ENCODE measurements at places on chromosomes 16 and 17. TPM values are rescaled to one million over a fixed set of nuclear protein-coding genes. Genes with fewer than 3 reads are reported as not detected.
A peak's percentile ranks its signal among the peaks of the same experiment; 100 is the strongest.

The CACNA1G gene
- total RNA-seq: not detected

- H3K27me3 ChIP-seq: no peaks in the 10 kb centered on the region
- H3K4me1 ChIP-seq: peaks cover 39% of the 10 kb centered on the region
- no peak for DNase-seq
- H3K4me3 ChIP-seq: no peak overlapping the region
Observed at GRCh38 chr17:59647288-59647687, 27.6 kb downstream of the CLTC start.

DNA sequence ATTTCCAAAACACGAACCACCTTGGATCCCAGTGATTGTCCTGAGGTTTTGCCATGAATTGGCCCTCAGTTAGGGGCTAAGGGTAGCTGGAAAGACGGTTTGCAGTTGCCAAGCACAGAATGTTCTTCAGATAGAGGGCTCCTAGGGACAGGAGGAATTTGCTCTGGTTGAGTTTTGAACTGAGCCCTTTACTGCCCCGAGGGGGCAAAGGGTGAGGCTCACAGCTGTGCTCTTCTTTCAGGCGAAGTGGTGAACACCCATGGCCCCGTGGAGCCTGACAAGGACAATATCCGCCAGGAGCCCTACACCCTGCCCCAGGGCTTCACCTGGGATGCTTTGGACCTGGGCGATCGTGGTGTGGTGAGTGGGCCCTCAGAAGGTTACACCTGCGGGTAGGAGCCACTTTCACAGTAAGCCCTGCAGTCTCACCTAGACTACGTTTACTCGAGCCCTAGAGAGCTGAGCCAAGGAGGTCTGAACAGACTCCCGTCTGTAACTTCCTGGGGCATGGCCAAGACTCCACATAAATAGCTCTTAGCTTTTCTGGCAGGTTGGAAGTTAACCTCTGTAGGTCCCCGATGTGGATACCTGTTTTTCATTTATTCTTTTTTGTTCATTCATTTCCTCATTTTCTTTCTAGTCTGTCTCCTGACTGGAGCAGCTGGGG is 32.5 kb downstream of the NMT1 start:
- DNase-seq: no peak
- H3K27me3 ChIP-seq: no peaks in the 10 kb centered on the region
- peaks cover 24% of the 10 kb centered on the region for H3K36me3 ChIP-seq
- H3K4me1 ChIP-seq: peaks cover 14% of the 10 kb centered on the region
- no peak overlapping the region for H3K4me3 ChIP-seq

The KRTAP4-3 gene
- not detected for total RNA-seq

DNA sequence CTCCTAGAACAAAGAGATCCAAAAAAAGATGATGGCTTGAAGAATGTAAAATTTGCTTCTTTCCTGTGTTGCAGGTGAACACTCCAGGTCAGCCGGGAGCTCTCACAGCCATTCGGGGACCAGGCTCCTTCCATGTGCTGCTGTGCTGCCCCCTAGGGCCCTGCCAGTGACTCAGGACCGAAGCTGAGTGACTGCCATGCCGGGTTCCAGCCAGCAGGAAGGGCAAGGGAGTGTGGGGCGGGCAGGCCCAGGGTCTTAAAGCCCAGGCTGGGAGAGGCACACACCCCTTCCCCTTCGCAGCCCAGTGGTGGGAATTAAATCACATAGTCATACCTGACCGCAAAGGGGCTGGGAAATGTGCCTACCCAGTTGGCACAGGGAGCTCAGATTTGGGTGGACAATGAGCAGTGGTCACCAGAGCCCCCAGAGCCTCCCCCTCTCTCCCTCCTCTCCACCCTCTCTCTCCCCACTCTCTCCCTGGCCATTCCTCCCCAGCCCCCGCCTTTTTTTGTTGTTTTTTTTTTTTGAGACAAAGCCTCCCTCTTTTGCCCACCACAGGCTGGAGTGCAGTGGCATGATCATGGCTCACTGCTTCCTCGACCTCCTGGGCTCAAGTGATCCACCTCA is 11.5 kb downstream of the EPOP start:
- no peak overlapping the region for H3K27ac ChIP-seq
- H3K4me3 ChIP-seq: no peak overlapping the region
- H3K36me3 ChIP-seq: no peaks in the 10 kb centered on the region
- H3K27me3 ChIP-seq: peaks cover 29% of the 10 kb centered on the region
- peaks cover 12% of the 10 kb centered on the region for H3K4me1 ChIP-seq
- no peak for DNase-seq

DNA sequence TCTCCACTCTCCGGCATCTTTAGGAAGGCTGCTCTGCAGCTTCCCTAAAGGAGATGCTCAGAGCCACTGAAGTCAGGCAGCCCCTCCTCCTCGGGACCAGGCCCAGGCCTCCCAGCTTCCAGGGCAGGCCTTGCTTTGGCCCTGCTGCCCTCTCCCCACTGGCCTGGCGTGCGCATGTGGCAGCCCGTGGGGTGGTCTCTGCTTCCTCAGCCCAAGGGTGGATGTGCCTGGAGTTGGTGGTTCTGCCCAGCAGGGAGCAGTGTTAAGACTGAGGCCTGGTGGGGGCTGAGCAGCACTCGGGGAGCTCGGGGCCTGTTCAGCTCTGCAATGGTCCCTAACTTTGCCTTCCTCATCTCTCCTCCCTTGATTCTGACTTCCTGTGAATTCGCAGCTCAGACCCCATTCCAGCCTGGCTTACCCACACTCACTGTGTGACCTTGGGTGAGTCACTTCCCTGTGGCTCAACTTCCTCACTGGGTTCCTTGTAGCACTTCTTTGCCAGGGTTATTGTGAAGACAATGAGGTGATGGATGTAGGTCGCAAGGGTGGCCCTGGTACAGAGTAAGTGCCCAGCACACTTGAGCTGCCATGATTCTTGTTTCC is 63.2 kb downstream of the NKD1 start:
- H3K27ac ChIP-seq: peak overlapping the region; percentile 60
- DNase-seq: no peak
- no peaks in the 10 kb centered on the region for H3K36me3 ChIP-seq
- H3K27me3 ChIP-seq: peaks cover 7% of the 10 kb centered on the region
- no peak overlapping the region for H3K4me3 ChIP-seq

The GTF3C1 gene
- 128 TPM for total RNA-seq

DNA sequence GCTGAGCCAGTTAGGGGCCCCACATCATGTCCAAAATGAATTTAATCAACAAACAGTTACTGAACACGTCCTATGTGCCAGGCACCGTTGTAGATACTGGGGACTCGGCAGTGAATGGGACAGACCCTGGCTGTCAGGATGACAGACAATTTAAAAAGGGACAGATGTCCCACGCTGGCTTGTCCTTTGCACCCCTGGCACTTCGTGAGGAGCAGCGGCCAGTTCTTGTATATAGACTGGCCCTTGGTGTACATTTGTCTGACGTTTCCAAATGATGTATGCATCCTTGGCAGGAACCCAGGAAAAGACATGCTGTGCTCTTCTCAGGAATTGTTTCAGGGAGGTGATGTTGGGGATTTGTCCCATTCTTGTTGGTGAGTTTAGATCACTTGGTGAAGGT is 21.1 kb downstream of the IL4R start:
- no peak for DNase-seq
- H3K27me3 ChIP-seq: no peaks in the 10 kb centered on the region
- H3K4me1 ChIP-seq: peaks cover 19% of the 10 kb centered on the region
- no peak overlapping the region for H3K4me3 ChIP-seq
- H3K36me3 ChIP-seq: peaks cover 23% of the 10 kb centered on the region

GRCh38 chr16:53035176-53035942 is 17.3 kb downstream of the CHD9NB start:
- H3K27ac ChIP-seq: no peak overlapping the region
- H3K27me3 ChIP-seq: peaks cover 31% of the 10 kb centered on the region

- no peak overlapping the region for H3K4me3 ChIP-seq
- H3K27ac ChIP-seq: no peak overlapping the region
- H3K4me1 ChIP-seq: no peaks in the 10 kb centered on the region
- no peaks in the 10 kb centered on the region for H3K27me3 ChIP-seq
Observed at GRCh38 chr17:31597646-31598398, 206.3 kb downstream of the RAB11FIP4 start.

DNA sequence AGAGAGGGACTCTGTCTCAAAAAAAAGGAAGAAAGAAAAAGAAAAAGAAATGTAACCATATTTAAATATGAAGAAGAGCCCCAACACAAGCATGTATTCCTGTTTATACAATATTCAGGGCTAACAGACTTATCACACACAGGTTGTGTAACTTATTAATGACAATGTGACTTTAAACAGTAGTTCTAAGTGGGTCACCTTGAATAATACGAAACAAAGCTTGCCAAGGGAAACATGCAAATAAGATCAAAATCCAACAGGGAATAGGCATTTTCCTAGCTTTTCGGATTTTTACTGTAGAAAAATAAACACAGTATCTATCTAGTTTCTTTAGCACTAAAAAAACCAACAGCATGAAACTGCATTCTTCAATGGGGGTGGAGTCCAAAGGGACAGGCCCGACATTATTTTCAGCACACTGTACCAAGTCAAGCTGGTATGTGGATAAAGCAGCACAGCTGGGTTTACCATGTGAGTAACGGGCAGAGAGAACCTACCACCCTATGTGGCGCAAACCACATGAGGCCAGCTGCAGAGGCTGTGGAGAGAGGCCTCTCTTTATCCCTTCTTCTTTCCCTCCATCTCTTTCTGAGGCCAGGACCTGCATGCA is 45.3 kb downstream of the TOM1L2 start:
- H3K27me3 ChIP-seq: no peaks in the 10 kb centered on the region
- no peaks in the 10 kb centered on the region for H3K36me3 ChIP-seq
- no peak for DNase-seq
- peaks cover 18% of the 10 kb centered on the region for H3K4me1 ChIP-seq
- H3K4me3 ChIP-seq: no peak overlapping the region
- H3K27ac ChIP-seq: peak overlapping the region; percentile 37

DNA sequence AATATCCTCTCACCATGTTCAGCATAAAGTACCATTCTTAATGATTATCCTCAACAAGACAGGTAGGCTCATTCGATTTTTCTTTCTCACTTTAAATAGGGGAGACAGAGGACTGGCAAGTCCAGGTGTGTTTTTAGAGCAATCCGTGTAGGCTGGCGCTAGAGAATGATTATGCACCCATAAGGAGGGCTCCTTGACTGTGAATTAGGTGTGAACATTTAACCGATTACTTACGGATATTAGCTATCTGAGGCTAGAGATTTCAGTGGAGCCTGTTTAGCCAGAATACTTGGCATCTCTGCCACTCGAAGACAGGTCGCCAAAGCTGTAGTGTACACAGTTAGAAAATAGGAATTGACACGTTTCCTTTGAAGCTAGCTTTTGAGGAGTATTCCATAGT is 1.9 kb downstream of the SEC14L1 start:
- DNase-seq: no peak
- H3K36me3 ChIP-seq: peaks cover 27% of the 10 kb centered on the region
- peak overlapping the region; percentile 88 for H3K4me3 ChIP-seq
- peak overlapping the region; percentile 84 for H3K27ac ChIP-seq
- H3K4me1 ChIP-seq: peaks cover 51% of the 10 kb centered on the region

The PRR14 gene
- total RNA-seq: 197 TPM

DNA sequence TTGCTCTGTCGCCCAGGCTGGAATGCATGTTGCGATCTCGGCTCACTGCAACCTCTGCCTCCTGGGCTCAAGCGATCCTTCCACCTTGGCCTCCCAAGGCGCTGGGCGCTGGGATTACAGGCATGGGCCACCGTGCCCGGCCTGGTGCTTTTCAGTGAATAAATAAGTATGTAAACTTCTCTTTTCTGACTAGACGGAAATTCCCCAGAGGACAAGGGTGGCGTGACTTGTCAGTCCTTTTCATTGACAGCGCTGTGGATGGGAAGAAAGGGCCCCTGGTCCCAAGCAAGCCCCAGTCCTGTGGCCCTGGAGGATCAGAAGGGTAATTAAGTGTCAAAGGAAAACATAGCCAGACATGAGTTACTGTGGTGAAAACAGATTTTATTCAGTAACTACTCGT is 9.6 kb upstream of the SPN start:
- H3K27me3 ChIP-seq: no peaks in the 10 kb centered on the region
- H3K4me3 ChIP-seq: no peak overlapping the region
- H3K4me1 ChIP-seq: peaks cover 10% of the 10 kb centered on the region
- H3K36me3 ChIP-seq: no peaks in the 10 kb centered on the region
- no peak overlapping the region for H3K27ac ChIP-seq
- DNase-seq: no peak

DNA sequence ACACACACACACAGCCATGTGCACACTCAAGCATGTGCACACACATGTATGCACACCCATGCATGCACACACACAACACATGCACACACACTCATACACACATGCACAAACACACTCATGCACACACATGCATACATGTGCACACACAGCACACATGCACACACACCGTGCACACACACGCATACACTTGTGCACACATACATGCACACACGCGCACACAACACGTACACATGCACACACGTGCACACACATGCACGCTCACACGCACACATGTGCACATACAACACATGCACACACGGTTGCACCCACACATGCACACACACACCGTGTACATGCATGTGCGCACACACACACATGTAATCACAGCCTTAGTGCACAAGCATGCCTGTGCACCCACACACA is 230.4 kb upstream of the GSE1 start:
- H3K36me3 ChIP-seq: no peaks in the 10 kb centered on the region
- no peak overlapping the region for H3K4me3 ChIP-seq
- peaks cover 30% of the 10 kb centered on the region for H3K27me3 ChIP-seq
- no peak overlapping the region for H3K27ac ChIP-seq
- H3K4me1 ChIP-seq: peaks cover 4% of the 10 kb centered on the region

- no peaks in the 10 kb centered on the region for H3K36me3 ChIP-seq
- H3K27ac ChIP-seq: no peak overlapping the region
- H3K4me3 ChIP-seq: no peak overlapping the region
- H3K4me1 ChIP-seq: peaks cover 8% of the 10 kb centered on the region
- peaks cover 35% of the 10 kb centered on the region for H3K27me3 ChIP-seq
Observed at GRCh38 chr16:17612336-17612735, 141.6 kb upstream of the XYLT1 start.

DNA sequence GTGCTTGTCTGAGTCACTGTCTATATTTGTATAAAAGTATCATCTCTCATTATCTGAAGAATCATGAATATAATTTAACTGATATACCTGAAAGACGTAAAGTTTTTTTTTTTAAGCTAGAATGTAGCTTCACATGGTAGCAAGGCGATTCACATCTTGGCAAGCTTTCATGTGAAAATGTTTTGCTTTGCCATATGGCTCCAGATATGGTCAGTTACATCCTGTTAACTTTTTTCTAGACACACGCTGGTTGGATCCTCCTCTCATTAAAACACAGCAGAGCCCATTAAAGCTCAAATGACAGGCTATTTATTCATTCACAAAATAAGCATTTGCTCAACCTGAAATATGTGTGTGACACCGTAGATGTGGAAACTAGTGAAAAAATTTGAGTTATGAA is 412.8 kb downstream of the KIF2B start:
- H3K27me3 ChIP-seq: no peaks in the 10 kb centered on the region
- no peaks in the 10 kb centered on the region for H3K4me1 ChIP-seq
- H3K4me3 ChIP-seq: no peak overlapping the region
- no peaks in the 10 kb centered on the region for H3K36me3 ChIP-seq
- no peak for DNase-seq

Data from natural killer cell treated with Interleukin-12 subunit alpha and Interleukin-12 subunit beta and Interleukin-15 and Interleukin-18, amount 100 ng/mL, for 72 hours (primary cell).